HS-27A (cell line): ENCODE measurements at places on chromosomes 13 and 19.
A peak's percentile ranks its signal among the peaks of the same experiment; 100 is the strongest.

DNA sequence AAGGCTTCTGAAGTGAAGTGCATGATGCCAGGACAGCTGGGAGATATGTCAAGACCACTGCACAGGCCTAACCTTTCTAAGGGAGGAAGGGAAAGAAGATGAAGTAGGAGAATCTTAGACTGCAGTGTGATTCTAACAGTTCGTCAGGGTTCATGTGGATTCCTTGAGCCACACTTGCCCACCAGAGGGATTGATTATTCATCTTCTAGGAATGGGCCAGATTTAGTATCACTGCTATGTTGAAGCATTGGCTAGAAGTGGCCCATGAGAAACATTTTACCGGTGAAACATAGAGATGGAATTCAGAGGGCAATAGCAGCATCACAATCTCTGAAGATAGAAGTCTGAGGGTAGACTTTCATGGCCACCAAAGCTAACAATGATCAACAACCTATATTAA lies 550.8 kb upstream of the SLITRK1 start:
- DNase-seq = peak; percentile 75

DNA sequence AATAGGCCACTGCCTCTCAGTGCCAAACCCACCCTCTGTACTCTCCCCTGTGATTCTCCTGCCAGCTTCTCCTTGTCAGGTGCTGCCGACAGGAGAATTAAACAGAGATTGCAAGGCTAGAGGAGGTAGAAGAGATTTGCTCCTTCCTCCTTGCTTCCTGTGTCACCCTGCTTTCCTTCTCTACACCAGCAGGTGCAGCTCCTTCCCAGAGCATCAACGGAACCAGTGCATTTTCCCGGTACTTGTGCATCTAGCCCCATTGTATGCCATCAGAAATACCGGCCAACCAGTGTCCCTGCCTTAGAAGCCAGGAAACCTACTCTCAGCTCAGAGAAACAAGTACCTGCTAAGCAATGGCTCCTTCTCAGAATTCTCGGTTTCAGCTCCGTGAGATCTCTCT lies 253.2 kb downstream of the SUCLA2 start:
- DNase-seq = no peak

DNA sequence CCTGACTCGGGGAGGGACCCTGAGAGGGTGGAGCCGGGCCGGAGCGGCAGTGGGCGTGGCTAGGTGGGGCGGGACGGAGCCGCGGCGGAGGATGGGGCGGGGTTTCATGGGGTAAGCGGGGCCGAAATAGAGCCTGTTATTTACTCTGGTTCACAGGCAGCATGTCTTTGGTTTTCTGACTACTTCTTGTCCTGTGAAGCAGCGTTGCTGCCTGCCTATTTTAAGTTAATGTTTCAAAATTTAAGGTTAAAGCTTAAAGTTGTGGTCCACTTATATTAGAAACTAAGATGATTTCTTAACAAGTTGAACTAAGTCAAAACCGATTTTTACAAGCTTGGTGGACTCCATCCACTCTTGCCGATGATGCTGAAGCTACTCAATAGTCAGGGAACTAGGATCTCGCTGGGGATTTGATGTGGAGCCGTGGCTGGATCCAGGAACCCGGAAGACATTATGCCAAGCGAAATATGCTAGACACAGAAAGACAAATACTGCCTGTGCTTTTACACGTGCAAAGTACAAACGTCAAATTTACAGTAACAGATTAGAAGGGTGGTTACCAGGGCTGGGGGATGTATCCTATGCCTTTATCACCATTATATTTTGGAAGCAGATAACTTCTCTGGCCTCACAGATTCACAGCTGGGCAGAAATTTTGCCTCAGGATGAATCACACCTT lies 433 bp upstream of the ZNF616 start:
- no peak for DNase-seq

DNA sequence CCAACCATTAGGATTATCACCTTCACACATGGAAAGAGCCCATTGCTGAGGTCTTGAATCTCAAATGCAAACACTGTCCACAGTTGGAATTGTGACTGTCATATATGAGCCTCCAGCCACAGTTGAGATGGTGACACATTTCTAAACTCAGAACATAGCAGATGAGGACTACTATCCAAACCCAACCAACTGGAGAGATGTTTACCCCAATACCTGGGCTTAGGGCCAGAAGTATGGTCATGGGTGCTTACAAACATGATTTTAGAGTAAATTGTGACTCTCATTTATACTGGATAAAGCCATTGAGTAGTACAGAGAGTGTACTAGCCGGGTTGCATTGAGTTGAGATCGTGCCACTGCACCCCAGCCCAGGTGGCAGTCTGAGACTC lies 14.0 kb upstream of the ZNF681 start:
- DNase-seq = no peak

DNA sequence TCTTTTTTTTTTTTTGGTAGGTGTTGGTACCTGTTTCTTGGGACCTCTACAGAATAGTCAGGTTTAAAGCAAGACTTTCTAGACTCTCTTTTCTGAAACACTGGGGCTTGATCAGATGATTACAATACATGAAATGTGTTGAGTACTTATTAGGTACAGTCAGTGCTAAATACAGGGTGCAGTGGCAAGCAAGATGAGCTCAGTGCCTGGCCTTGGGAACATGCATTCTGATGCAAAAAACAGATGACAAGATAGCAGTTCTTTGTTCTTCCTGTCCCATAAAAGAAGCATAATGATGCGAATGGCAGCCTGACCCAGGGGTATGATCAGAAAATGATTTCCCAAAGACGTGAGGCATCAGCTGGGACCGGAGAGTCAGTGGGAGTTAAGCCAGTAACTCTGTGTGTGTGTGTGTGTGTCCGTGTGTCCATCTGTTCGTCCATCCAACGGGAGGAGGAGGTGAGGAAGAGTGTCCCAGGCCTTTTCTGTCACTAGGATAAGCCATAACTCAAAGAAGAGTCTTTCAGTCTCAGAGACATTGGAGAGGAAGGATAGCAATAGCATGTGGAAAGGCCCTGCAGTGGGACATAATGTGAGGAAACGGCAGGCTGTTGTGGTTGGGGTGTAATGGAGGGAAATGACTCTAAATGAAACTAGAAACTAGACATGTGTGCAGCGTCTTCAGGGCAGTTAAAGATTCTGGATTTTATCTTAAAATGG lies 32.2 kb downstream of the SLAIN1 start:
- no peak for DNase-seq

- no peak for DNase-seq
These were observed 190.4 kb upstream of the HTR2A start for GRCh38 chr13:47087241-47087640.

GRCh38 chr13:21871919-21872318 lies 201.0 kb downstream of the FGF9 start:
- no peak for DNase-seq

- no peak for DNase-seq
These were observed 673 bp downstream of the CTU1 start for GRCh38 chr19:51107406-51108065.

DNA sequence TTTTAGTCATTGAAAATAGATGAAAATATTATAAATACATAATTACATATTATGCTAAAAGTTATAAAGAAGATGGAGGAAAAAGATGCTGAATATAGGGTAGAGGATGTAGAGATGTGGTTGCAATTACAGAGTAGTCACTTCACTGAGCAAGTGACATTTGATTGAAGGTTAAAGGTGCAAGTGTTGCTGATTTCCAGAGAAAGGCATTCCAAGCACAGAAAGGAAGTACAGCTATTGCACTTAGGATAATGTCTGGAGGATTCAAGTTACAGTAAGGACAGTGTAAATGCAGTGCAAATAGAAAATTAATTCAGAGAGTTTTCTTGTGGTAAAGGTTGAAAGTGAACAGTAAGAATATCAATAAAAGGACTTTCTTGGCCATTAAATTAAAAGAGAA lies 1721.8 kb downstream of the PCDH9 start:
- no peak for DNase-seq

DNA sequence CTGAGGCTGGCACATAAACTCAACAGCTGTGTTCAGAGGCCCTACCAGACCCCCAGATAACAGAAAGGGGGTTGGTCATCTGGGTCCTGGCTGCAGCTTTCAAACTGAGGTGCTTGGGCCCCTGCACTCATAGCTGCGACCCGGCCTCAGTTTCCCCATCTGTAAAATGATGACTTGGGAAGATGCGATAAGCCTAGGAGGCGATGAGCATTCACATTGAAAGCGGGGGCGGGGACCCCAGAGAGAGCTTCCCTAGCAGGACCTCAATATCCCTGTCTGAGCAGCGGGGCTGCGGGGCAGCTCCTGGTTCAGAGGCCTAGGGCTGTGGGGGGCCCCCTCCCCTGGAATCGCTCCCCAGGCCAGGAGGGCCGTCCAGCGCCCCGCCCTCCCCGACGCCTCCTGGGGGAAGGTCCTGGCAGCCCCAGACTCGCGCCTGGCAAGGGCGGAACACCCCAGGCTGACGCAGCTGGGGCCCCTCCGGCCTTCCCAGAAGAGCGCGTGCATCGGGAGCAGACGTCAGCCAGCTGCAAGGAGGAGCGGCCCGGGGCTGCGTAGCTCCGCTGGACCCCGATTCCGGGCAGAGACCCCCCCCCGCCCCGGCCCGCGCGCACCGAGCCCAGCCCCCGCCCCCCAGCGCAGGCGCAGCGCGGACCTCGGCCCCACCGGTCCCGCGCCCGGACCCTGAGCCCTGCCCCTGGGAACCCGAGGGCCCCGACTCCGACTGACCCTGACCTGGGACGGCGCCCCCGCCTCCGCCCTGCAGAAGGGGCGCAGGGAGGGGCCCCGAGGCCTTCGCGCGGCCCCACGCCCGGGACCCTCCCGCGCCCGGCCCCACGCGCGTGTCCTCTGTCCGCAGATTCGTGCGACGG lies 3.5 kb downstream of the FSTL3 start:
- DNase-seq = no peak

- no peak for DNase-seq
These were observed 3.5 kb downstream of the USP12 start for GRCh38 chr13:27168086-27168485.

DNA sequence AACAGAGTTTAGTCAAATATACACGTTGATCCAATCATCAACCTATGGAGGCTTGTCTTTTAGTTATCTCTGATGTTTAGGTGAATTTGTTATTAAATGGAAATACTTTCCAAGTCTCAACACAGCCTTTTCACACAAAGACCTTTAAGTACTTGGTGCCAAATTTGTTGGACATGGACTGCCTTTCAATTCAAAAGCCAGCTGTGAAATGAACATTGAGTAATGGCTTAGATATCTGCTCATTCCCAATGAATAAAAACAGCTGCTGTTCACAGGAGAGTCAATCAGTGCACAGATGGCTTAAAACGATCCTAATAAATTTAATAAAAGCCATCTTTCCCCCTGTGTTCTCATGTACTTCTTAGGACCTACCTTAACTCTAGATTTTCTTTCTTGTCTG lies 19.9 kb upstream of the DHRS12 start:
- DNase-seq = no peak

GRCh38 chr19:13764101-13764807 lies at the start of gene MRI1:
Gene MRI1 (plus strand): TSS chr19:13764522. CDS start chr19:13764589, 67 bp downstream.
- DNase-seq = no peak

GRCh38 chr13:31846961-31847752 lies 107.8 kb downstream of the RXFP2 start:
- DNase-seq = no peak

DNA sequence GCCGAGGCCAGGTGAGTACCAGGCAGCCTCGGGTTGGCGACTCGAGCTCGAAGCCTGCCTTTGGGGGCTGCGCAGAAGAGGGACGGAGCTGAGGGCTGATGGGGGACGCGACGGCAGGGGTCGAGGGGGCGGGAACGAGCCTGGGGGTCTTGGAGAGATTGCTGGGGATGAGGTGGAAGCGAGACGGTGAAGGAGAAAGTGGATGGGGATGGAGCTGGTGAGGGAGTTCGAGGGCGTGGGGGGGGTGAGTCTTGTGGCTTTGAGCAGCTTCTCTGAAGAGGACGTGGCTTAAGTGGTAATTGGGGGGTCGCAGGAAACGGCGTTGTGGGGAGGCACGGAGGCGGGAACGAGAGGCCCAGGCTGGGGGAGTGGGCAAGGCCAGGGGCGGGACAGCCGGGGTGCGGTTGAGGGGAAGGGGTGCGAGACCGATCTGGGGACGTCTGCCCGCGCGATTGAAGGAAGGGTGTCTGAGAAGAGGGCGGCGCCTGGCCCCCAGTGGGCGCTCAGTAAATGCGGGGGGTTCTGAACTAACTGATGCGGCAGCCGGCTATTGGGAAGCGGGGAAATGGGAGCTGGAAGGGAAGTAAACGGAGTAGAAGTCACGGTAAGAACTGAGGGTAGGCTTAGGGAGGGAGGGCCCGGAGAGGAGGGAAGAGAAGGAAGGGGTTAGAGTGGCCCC lies 426 bp downstream of the MYO9B start:
- no peak for DNase-seq

GRCh38 chr19:53792721-53793433 lies 31.2 kb downstream of the NLRP12 start:
- peak; percentile 84 for DNase-seq

DNA sequence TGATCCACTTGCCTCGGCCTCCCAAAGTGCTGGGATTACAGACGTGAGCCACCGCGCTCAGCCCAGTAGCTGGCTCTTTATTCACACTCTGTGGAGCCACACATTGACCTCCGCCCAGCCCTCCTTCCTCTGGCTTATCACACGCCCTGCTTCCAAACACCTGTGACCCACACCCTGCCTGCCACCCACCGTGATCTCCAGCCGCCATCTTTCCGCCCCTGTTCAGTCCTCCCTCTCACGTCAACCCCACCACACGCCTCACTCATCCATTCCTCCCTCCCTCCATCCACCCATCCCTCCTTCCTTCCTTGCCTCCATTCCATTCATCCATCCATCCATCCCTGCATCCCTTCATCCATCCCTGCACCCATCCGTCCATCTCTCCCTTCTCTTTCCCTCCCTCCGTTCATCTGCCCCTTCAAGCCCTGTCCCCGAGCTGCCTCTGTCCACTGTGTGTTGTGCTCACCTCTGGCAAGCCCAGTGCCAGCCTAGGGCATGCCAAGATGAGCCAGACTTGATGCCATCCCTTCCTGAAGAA lies 17.6 kb downstream of the ZNF296 start:
- no peak for DNase-seq

GRCh38 chr13:30499338-30499737 lies 33.6 kb upstream of the HMGB1 start:
- DNase-seq = no peak

GRCh38 chr13:92609376-92609775 lies 617.2 kb upstream of the GPC6 start:
- no peak for DNase-seq

DNA sequence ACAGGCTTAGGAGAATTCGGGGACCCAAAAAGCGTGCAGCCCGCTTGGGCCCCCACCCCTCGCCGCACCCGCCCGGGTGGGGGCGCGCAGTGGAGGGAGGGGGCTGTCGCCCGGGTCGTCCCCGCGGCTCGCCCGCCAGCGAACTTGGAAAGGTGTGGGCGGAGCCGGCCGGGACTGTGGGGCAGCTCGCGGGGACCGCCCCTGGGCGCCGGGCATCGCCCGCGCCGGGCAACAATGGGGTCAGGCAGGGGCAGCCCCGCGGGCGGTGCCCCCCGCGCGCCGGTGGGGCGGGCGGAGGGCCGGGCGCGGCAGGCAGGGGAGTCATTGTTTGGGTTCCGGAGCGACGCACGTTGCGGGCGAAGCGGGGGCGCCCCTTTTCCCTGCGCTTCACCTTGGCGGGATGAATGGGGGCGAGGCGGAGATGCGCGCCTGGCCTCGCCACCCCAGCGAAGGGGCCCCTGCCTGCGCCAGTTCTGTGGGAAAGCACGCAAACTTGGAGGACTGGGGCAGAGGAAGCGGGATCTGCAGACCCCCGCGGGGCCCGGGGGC lies 647 bp upstream of the KLF12 start:
- DNase-seq = no peak

GRCh38 chr13:87981416-87981815 lies 310.2 kb downstream of the SLITRK5 start:
- DNase-seq = no peak
